ENCODE measurements at places on chromosomes 6 and 20.

DNA sequence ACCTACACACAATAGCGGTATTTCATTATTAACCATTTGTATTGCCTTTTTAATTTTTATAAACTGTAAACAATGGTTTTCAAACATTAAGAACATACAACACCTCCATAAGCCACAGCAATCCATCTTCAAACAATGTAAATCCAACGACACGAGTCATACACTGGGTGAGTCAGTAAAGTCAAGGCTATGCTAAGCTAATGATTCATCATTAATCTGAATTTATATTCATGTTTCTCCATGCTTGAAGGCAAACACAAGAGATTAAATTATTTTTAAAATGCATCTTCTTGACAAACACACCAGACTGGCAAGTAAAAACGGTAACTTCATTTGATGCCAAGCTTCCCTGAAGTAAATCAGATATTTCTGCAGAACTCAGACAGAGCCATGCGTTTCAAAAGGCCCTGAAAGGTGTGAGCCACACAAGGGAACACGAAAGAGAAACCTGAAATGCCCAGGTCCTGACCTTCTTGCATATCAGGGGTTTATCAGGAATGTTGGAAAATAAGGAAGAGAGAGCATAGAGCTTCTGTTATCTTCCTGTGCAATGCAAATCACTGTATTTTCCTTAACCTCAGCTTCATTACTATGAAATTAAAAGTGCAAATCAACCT lies 162.5 kb downstream of the ALDH8A1 start:
- DNase-seq: no peak

- no peak for DNase-seq
Observed at GRCh38 chr6:126531286-126531685, 191.4 kb downstream of the CENPW start.

DNA sequence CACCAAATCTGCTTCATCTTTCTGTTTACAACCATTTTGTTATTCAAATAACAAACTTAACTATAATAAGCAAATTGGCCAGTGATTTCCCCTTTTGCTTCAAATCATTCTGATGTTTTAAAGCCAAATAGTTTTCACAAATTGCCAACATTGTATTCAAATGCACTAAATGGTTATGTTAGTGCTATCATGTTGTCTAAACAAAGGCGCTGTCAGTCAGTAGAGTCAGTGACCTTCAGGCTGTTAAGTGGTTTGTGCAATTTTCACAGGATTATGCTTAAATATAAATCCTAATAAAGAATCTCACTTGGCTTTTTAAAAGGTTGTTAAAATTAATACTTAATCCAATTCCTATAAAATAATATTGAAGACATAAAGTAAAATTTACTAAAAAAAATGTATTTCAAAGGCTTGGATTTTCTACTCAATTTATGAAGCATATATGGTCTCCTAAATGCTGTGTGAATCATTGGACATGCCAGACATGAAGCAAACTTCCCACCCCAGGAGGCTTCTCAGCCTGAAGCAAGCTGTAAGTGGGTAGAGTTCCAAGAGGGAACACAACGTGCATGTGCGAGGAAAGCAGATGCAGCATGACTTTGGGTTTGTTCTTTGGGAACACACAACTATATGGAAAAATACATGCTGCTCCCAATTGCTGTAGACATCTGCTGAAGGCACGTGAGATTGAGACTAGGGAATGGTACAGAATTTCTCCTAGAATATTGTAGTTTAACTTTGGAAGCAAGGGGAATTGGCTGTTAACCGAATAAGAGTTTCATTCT lies 54.9 kb downstream of the RSPO3 start:
- no peak for DNase-seq

DNA sequence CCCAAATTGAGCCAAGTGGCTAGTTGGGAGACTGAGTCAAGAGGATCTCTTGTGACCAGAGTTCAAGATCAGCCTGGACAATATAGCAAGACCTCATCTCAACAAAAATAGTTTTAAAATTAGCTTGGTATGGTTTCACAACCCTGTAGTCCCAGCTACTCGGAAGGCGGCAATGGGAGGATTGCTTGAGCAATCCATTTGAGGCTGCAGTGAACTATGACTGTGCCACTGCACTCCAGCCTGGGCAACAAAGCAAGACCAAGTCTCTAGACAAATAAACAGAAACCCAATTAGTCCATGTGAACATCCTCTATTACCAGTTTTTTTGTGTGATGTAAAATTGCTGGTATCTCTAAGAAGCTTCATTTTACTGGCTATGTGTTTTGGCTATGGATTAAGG lies 106.2 kb downstream of the TULP4 start:
- no peak for DNase-seq

DNA sequence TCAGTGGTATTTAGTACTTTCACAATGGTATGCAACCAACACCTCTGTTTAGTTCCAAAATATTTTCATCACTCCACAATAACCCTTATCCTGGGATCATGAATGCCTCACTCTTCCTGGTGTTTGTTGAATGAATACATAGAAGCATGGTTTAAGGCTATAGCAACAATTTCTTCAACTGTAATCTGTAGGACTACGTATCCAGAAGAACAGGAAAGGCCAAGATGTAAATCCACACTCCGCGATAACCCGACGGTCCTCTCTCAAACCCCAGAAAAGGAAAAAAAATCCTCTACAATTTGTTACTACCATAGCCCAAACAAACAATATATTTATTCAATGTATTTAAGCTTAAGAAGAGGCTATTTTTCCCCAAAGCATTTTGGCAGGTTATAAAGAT lies 141.4 kb upstream of the SALL4 start:
- no peak for DNase-seq

- no peak for DNase-seq
Observed at GRCh38 chr6:158257425-158257759, 54.9 kb upstream of the TULP4 start.

GRCh38 chr20:32191873-32192272 lies 15.7 kb downstream of the PLAGL2 start:
- DNase-seq: no peak

DNA sequence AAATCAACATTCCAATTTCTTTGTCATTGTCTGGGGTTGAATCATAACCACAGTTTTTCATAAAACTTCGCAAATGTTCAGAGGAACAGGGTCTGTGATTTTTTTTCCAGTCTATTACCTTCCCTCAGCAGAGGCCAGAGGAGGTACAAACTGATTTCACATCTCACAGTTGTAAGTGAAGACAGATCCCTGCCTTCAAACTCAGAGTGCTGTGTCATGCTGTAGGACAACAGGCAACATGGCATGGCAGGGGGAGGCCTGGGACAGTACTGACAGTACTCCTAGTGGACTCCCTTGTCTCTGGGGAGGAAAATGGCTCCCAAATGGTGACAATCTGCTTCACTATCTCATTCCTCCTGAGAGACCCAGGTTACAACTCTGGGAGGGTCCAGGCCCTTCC lies 308.6 kb downstream of the CDC5L start:
- no peak for DNase-seq

DNA sequence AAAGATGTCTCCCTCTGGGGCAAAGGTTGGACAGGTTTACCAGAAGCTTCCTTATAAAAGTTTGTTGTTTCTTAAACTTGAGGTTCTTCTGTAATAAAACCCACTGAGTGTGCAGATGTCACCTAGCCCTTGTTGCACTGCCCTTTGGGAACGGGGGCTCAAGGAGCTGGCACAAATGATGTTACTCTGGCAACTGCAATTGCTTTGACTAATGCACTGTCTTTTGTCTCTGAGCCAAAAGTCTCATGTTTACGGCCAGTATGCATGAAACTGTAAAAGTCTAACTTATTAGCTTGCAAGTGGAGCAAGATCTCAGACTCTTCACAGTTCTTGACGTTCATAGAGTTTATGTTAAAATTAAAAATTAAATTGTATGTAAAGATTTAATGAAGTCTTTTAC lies 655.7 kb downstream of the EPHA7 start:
- DNase-seq: no peak

GRCh38 chr20:49775229-49775693 lies 37.4 kb upstream of the SLC9A8 start:
- DNase-seq: no peak

GRCh38 chr20:61053487-61053886 lies 198.6 kb upstream of the CDH4 start:
- DNase-seq: no peak

Data from GM18507 (cell line).